GM18507 (cell line): ENCODE measurements at places on chromosomes 16 and 17.

GRCh38 chr17:79485991-79486390 lies 124.9 kb downstream of the RBFOX3 start:
- DNase-seq, result no peak

DNA sequence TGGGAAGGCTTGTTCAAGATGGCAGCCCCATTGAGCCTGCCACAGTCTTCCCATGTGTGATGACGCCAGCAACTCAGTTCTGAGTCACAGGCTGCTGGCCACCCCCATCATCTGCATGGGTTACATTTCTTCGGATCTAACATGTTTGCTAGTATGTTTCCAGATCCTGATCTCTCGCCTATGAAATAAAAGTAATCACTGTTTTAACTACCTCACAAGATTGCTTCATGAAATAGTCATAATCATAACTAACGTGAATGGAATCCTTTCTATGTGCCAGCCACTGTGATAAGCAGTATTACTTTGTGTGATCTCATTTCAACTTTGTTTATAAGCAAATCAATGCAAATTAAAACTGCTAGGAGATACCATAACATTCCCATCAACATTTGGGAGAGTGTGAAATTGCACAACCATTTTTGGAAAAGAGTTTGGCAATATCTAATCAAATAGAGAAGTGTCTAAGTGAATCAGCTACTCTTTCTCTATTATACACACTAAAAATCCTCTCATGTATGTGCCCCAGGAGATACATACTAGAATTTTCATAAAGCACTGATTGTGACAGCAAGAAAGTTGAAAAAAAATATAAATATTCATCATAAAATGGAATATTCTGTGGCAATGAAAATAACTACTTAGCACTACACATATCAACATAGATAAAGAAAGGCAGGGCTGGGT lies 300.2 kb upstream of the IRX5 start:
- DNase-seq, result no peak

DNA sequence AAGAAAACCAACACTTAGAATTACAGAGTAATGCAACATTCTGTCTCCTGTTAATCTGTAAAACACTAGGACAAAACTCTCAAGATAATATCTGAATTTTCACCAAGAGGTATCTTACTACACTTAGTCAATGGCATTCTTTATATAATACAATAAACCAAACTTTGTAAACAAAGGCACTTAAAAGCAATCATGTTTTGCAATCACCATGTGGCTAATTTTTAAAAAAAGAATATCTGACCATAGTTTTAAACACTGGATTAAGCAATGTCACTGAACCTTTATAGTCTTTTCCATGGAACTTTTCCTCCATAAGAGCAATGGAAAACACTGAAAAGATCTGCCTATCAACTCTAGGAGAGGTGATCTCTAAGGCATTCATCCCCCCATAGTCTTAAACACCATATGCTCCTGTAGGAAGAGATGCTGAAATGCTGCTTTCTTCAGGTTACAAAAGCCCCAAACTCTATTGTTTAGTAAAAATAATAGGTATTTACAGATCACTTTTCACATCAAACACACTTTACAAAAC lies 144.2 kb upstream of the CORO6 start:
- no peak for DNase-seq

DNA sequence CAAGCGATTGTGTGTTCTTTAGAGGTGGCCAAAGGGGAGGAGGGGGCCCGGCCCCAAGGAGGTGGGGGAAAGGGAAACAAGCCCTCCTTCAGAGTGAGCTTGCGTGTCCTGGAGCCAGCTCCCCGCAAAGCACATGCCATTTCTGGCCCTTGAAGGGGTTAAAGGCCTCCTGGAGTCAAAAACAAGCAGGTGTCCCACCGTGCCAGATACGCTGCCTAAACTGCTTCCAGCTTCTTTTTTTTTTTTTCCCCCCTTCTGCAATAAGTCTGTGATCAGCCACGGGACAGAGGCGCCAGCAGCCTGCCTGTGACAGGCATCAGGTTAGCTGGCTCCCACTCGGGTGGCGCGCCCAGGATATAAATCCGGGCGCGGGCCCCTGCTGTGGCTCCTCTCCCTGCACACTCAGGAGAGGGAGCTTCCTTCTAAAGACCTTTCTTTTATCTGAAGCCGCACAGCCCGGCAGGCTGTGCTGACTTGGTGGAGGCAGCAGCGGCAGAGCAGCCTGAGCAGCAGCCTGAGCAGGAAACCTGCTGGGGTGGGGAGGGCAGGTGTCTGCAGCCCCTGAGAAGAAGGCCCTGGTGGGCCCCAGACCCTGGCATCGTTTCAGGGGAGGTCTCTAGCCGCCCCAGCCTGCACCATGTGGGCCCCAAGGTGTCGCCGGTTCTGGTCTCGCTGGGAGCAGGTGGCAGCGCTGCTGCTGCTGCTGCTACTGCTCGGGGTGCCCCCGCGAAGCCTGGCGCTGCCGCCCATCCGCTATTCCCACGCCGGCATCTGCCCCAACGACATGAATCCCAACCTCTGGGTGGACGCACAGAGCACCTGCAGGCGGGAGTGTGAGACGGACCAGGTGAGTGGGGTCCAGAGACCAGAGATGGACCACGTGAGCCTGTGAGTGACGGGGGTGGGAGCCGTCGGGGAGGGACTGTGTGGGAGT lies at the start of gene WFIKKN2:
WFIKKN2 (plus strand) TSS at position 286 of the 934 bp plus-strand sequence; CDS start at position 638, 352 bp downstream.
- no peak for DNase-seq

DNA sequence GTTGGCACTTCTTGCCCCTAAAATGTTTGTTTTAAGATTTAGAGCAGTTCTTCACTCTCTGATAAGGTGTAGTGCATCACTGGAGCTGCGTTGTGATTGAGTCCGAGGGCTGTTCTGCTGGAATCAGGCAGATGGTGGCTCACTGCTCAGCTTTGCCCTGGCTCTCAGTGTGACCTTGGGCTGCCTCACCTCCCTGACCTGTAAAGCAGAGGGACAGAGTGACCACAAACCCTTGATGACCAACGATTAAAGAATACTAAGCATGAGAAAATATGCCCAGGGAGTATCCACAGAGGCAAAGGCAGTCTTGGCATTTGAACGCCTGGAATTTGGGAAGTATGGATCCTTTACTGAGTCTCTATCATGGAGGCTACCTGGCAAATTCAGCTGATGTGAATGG lies 18.1 kb downstream of the CMIP start:
- no peak for DNase-seq

DNA sequence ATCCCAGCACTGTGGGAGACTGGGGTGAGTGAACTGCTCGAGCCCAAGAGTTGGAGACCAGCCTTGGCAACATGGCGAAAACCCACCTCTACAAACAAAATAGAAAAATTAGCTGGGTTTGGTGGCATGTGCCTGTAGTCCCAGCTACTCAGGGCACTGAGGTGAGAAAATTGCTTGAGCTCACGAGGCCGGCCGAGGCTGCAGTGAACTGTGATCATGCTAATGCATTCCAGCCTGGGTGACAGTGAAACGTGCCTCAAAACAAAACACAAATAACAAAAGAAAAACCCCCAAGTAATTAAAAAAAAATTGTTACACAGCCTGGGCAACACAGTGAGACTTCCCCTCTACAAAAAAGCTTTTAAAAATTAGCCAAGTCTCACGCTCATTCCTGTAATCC lies 5.0 kb downstream of the CCDC47 start:
- DNase-seq, result no peak

GRCh38 chr16:28495098-28495793 lies 803 bp downstream of the APOBR start:
- DNase-seq, result no peak

GRCh38 chr16:73113336-73113735 lies 65.4 kb upstream of the ZFHX3 start:
- DNase-seq, result no peak

- DNase-seq, result no peak
These were observed 62.4 kb downstream of the VAT1L start for GRCh38 chr16:77850636-77851333.

- no peak for DNase-seq
These were observed 8.7 kb upstream of the RNPS1 start for GRCh38 chr16:2276368-2277195.

DNA sequence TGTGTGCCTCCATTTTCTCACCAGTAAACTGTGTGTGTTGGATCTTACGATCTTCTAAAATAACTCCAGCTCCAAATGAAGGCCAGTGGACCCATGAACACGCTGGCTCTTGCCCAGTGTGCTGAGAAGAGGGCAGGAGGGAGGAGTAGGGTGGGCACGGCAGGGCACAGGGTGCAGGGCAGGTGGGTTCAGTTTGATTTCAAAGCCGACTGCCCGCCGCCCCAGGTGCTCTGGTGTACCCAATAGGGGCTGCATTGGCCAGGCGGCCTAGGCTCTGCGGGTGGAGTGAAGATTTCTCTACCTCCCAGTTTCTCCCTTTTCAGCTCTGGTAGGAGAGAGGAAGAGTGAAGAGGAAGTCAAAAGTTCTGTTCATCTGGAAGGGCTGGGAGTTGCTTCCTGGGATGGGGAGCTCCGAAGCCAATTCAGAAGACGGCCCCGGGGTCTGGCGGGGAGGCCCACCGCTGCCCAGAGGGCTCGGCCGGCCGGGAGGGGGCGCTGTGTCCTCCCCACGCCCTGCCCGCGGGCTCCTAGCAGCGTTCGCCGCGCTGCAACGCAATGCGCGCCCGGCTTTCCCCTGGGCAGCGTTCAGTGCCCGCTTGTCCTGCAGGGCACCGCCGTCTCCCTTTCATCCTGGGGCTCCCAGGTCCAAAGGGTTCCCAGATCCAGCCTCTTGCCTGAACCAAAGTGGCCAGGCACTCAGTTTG lies 1.1 kb upstream of the CRHR1 start:
- DNase-seq, result no peak

DNA sequence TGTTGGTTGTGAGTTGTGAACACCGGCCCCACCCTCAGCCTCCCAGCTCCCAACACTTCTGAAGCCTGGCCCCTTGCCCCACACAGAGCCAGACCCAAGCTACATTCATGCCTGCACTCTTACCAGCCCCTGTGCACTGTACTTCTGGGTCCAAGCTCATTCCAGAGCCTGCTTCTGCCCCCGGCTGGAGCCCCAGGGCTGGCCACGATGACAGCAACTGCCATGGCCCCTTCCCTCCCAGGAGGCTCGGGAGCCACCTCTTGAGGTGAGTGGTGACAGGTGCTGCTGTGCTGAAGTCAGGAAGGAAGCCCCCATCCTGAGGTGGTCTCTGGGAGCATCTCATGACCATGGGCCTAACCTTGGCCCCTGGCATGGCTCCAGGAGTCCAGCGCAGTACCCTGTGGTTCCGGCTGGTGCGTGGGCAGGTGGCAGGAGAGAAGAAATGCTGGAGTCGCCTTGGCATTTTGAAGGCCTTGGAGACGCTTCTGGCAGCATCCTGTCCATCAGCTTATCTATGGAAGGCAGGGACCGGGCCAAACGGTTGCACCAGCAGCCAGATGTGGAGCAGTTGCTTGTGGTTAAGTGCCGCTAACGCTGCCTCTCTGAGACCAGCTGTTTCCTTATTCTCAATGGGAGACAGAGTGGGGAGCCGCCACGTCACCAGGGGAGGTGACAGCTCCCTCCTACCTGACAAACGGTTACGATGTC lies 3.9 kb upstream of the CDT1 start:
- no peak for DNase-seq

GRCh38 chr17:47829870-47830269 lies 1.5 kb downstream of the MRPL10 start:
- DNase-seq, result no peak

- DNase-seq, result no peak
These were observed 206.5 kb upstream of the IRX3 start for GRCh38 chr16:54493061-54493460.

GRCh38 chr17:19865021-19865420 lies 2.7 kb downstream of the ULK2 start:
- no peak for DNase-seq

DNA sequence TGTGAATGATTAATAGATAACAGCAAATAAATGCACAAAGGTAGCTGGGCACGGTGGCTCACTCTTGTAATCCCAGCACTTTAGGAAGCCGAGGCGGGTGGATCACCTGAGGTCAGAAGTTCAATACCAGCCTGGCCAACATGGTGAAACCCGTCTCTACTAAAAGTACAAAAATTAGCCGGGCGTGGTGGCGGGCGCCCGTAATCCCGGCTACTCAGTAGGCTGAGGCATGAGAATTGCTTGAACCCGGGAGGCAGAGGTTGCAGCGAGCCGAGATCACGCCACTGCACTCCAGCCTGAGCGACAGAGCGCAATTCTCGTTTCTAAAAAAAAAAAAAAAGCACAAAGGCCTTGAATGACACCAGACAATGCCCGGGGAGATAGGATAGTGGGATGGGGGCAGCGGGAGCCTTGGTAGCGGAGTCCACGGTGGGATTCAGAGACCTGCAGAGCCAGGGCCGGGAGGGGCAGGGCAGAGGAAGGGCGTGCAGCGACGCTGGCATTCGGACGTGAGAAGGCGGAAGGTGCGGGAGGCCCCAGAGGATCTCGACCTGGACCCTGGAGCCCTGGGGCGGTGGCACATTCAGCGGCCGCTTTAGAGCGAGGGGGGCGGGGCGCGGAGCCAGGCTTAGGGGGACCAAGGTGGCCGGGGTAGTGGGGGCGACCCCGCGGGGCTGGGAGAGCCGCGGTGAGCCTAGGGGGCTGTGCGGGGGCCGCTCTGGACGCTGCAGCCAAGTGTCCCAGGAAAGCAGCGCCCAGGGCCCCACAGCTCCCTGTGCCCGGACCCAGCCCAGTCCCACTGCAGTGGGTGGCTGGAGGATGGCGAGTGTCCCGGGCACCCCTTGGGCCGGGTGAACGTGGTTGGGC lies 999 bp upstream of the FLYWCH2 start:
- no peak for DNase-seq

DNA sequence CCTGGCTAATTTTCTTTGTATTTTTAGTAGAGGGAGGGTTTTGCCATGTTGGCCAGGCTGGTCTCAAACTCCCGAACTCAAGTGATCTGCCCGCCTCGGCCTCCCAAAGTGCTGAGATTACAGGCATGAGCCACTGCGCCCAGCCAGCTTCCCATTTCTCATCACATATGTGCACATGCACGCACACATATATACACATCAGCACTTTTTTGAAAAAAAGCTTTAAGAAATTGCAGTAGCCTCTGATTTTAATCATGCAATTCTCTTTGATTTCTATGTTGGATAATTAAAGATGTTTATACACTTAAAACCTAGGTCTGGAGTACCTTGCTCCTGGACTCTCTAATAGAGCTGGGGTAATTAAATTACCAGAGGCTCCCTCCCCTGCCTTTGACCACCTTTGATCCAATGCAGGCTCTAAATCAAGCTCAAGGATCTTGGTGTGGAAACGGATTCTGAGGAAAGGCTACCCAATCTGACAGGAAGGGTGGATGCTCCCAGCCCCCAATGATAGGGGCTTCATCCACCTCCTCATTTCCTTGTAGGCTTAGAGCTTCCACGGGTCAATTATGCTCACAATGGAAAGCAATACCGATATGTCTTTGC lies 29.7 kb upstream of the GAN start:
- DNase-seq, result no peak

DNA sequence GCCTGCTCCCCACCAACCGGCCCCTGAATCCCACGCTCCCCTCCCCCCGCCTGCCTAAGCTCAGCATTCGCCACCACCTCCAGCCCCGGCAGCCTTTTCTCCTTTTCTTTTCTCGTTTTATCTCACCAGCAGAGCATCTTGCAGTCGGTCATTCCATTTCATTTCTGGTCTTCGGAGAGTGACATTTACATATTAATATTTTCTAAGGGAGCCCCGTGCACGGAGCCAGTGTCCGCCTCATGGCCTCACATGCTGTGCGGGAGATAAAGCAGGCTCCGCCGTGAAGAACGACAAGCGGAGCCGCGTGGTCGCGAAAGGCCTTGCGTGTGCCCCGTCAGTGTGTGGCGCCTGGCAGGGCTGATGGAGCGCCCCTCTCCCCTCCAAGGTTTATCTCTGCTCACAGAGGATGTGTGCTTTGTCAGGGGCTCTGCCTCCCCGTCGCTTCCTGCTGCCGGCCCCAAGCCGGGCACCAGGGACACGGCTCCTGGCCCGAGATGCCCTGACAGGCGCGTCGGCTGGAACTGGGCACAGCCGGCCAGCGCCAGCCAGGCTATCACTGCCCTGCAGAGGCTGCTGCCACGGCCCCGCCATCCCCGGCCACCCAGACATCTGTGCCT lies 95.5 kb upstream of the GSE1 start:
- no peak for DNase-seq
